ENCODE measurements at places on chromosomes 16 and 17. TPM values are rescaled to one million over a fixed set of nuclear protein-coding genes. Genes with fewer than 3 reads are reported as not detected.

Gene WNT9B
- total RNA-seq, result not detected

Gene NPW
- 4.0 TPM for total RNA-seq

Gene KRTAP1-5
- not detected for total RNA-seq

Gene CD300H
- total RNA-seq, result 0.46 TPM

Gene C16orf95
- 1.7 TPM for total RNA-seq

Gene BAIAP3
- not detected for total RNA-seq

Gene CANT1
- 52.5 TPM for total RNA-seq

Gene SRCIN1
- not detected for total RNA-seq

Gene SEPTIN12
- not detected for total RNA-seq

Gene KRTAP1-1
- not detected for total RNA-seq

Gene CDH8
- total RNA-seq, result 0.21 TPM

Gene NKD1
- total RNA-seq, result 0.19 TPM

Gene CEP295NL
- total RNA-seq, result not detected

Gene QRICH2
- total RNA-seq, result 0.78 TPM

Gene G6PC1
- not detected for total RNA-seq

Gene POLR2C
- 107 TPM for total RNA-seq

Gene PITPNM3
- 25.0 TPM for total RNA-seq

Gene MAP2K3
- total RNA-seq, result 34.6 TPM

Gene TPPP3
- 0.19 TPM for total RNA-seq

Gene ACAP1
- total RNA-seq, result 0.78 TPM

Gene IGFALS
- total RNA-seq, result not detected

Gene MT1M
- total RNA-seq, result not detected

Gene TNFSF12
- total RNA-seq, result 10.8 TPM

Gene FSCN2
- 0.14 TPM for total RNA-seq

Gene CLEC3A
- not detected for total RNA-seq

Gene SLC12A3
- not detected for total RNA-seq

Gene STARD3
- total RNA-seq, result 23.3 TPM

Gene TNFRSF13B
- total RNA-seq, result not detected

Gene PRSS33
- total RNA-seq, result not detected

Gene EDC4
- total RNA-seq, result 46.6 TPM

Gene MARCHF10
- total RNA-seq, result not detected

Gene GCSH
- total RNA-seq, result 37.5 TPM

Gene PDILT
- total RNA-seq, result not detected

Gene KRTAP3-2
- not detected for total RNA-seq

Gene ASPHD1
- total RNA-seq, result 5.4 TPM

Gene NPIPA5
- total RNA-seq, result not detected

Gene ZDHHC7
- 48.8 TPM for total RNA-seq

Gene UNC119
- 34.1 TPM for total RNA-seq

Gene ZNF423
- 0.09 TPM for total RNA-seq

Gene EIF3CL
- 216 TPM for total RNA-seq

Gene PRSS36
- not detected for total RNA-seq

Gene CDH3
- 645 TPM for total RNA-seq

Gene ALKBH5
- total RNA-seq, result 74.3 TPM

Gene CDT1
- 56.5 TPM for total RNA-seq

Gene ELOB
- 643 TPM for total RNA-seq

Gene CHST4
- total RNA-seq, result not detected

Gene KRT9
- 0.78 TPM for total RNA-seq

Gene ABCA6
- total RNA-seq, result not detected

Gene TBC1D26
- total RNA-seq, result not detected

Gene TMEM208
- 33.8 TPM for total RNA-seq

Gene CCL18
- not detected for total RNA-seq

Gene HS3ST2
- total RNA-seq, result 0.35 TPM

Gene KCNAB3
- 0.33 TPM for total RNA-seq

Gene CASKIN2
- 15.6 TPM for total RNA-seq

Gene MYH1
- total RNA-seq, result not detected
